Activated T-helper 1 cell treated with anti-CD3 and anti-CD28 coated beads, Interleukin-2, amount 50 U/mL, for 16 hours (primary cell): ENCODE measurements at places on chromosomes 3 and 15.

- no peak for DNase-seq
Observed at GRCh38 chr3:139326131-139326530, 17.7 kb upstream of the MRPS22 start.

GRCh38 chr3:134640872-134641470 lies 9.9 kb downstream of the KY start:
- no peak for DNase-seq

DNA sequence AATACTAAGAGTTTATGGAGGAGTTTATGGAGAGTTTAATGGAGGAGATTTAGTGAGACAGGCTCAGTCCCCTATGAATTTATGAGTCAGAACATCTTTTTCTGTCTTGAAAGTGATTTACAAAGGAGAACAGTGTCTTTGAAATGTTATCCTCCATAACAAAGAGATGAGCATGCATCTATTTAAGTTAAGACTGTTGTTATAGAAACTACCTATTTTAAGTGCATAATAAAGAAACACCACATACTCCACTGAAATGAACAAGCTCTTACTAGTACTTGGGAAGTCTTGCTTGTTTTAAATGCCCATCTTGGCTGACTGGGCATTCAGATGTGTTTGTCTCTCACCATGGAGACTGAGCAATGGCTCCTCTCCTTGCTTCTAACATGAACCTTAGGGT lies 118.7 kb upstream of the ACP3 start:
- DNase-seq, result no peak

DNA sequence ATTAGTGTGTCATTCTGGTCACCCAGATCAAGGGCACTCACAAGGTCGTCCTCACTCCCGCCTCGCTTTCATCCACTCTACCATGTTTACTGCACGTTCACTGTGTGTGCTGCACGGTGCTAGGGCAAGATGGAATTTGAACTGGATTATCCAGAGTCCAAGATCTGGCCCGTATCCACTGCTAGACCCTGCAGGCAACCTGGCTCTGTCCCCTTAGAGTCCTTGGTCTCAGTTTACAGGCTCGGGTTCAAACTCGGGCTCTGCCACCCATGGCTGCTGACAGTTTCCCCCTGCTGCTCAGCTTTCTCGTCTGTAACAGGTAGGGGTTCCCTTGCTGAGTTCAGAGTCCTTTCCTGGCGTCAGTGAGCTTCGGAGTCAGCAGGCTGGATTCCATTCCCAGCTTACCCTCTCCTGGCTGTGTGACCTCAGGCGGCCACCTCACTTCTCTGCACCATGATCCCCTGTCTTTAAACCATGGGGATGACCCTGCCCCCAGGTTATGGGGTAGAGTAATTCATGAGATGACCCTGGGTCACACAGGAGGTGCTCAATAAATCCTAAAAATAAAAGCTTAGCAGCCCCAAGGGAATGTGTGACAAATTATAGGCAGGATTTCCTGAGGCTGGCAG lies 79.6 kb upstream of the SLC6A6 start:
- no peak for DNase-seq

- DNase-seq, result no peak
Observed at GRCh38 chr3:43095370-43095769, 10.5 kb downstream of the POMGNT2 start.

GRCh38 chr3:9863058-9863772 lies 16.8 kb downstream of the CIDEC start:
- no peak for DNase-seq

DNA sequence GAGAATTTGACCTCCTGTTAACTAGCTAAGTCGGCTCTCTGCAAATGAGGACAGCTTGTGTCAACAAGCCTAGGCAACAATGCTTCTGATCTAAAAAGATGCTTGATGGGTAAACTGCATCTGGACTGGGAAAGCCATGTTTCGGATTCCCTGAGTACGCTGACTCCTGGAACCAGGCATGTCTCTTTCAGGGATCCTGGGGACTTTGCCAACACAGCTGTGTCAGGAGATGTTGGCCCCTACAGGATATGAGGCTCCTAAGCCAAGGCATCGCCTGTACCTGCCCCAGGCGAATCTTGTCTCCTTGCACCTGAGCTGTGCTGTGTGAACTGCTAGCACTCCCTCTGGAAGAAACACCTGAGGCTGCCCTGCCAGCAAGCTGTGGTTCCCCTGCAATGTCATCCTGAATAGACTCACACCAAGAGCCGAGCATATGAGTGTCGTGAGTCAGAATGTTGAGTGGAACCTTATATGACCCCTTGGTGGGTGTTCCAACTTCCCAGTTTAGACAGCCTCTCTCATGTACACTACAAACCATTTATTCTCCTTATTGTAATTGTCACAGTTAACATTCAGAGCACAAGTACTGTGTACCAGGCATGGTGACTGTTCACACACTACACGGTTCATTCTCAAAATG lies 17.0 kb downstream of the EOGT start:
- no peak for DNase-seq
